ENCODE measurements at places on chromosomes 3 and 15.

- DNase-seq = no peak
Measured at GRCh38 chr15:43762824-43763223, 13.9 kb downstream of the ELL3 start.

DNA sequence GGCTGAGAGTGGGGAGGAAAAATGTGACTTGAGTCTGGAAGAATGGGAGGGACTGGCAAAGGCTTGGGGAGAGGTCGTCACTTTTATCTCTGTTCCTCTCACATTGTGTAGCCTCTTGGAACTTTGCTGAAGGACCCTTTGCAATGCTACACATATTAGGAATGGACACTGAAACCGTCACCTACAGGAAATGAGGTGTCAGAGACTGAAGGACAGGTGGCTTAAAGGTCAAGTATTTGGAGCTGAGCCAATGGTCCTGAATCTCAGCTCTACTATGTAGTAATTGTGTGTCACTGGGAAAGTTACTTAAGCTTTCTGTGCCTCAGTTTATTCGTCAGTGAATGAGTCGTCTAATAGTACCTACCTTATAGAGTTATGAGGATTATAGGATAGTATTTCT lies 14.7 kb downstream of the MCTP2 start:
- no peak for DNase-seq

DNA sequence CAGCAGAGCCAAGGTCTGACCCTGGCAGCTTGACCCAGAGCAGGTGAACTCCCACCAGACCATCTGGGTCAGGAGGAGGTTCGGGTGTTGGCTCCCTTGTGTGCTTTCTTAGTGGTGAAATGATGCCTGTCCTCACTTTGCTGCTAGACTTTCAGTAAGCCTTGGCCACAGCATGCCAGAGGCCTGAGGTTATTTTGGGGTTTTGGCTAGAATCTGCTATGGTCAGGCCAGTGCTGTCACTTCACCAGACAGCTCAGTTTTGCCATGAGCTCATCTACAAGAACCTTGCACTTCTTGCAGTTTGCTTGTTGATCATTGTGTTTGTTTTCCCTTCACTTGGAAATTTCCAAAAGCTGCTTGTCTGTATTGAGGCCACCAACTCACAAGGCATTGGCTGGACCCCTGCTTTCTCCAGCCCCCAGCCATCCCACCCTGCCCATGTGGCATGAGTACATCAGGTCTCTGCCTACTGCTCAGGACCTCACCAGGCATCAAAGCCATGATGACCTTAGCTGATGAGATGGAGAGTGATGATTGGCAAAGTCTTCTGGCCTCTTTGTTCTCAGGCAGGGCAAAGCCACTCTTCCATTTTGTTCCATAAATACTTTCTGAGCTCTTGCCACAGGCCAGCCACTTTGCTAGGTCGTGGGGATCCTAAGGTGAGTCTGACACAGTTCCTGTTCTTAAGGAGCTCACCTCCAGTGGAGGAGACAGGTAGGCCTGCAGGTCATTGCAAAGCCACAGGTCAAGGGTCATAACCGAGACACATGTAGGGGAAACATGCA lies 122.6 kb downstream of the ARNT2 start:
- no peak for DNase-seq

DNA sequence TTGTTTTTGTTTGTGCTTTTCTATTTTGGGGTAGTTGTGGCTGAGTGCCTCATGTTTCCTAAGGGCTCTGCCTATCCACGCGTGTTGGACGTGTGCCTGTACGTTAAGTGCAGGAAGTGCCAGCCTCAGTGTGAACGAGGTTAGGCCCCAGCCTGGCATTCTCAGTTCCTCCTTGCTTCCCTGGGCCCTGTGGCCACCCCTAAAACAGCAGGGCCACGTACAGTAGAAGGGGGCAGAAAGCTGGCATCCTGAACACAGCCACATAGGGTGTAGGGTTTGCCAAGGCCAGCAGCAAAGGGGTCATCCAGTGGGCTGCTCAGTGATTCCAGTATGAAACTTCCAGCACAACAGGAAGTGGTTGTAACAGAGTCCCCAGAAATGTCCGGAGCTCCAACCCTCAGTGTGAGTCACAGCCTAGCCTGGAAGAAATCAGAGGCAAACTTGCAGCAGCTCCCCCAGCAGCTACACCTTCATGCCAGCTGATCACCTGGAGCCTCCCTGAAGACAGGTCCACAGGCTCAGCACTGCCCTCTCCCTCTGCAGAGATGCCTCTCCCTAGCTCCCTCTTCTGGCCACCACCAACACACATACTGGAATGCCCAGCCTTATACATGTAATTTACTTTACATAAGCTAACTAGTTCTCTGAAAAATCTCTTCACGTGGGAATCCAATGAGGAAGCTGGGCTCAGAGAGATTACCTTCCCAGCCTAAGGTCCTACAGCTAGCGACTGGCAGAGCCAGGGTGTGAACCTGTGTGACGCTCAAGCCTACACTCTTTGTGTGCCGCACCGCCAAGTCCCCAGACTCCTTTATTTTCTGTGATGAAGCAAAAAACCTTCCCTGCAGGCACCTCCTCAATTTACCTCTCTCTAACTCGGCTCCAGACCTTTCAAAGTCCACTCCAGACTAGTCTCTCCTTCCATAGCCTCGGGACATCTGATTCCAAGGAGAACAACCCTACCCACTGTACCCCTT lies 26.6 kb downstream of the ILDR1 start:
- no peak for DNase-seq

- DNase-seq = no peak
Measured at GRCh38 chr15:65778269-65778668, 13.8 kb downstream of the DENND4A start.

DNA sequence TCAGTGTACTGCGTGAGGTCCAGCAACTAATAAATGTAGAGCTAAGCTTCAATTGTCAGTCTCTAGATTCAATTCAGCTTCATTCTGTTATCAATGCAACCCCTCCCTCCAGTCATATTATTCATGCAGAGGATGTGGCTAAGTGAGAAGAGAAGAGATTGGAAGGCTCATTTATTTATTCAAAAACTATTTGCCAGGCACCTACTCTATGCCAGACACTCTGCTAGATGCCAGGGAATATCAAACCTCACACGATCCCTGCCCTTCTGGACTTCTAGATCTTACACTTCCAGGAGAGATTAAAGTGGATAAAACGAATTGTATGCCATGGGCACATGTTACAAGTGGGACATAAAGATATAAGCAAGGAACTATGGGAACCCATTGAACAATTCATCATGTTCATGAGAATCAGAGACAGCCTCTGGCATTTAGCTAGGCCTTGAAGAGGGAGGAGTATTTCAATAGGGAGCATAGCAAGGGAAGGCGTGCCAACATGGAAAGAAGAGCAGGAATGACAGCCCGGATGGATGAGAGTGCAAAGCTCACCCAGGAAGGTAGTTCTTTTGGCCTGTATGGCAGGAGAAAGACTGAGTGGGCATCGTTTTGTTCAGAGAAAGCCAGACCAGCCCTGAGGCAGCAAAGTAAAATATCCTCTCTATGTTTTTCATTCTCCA lies 75.4 kb downstream of the FGF12 start:
- DNase-seq = no peak

DNA sequence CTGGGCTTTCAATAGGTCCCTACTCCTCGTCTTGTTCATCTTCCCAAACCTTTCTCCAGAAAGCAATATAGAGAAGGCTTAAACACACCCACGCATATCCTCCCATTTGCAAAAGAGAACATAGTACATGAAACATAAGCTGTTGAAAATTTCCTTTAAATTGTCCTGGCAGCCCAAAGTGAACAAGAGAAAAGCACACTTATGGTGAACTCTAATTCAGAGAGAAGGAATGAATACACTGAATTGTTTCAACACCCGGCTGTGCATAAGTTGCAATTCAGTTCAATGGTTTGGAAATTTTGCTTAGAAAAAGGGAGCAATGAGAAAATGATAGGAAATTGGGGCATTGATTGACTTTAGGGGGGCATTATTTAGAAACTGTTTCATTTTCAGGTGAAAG lies 202.6 kb downstream of the TIGIT start:
- no peak for DNase-seq

DNA sequence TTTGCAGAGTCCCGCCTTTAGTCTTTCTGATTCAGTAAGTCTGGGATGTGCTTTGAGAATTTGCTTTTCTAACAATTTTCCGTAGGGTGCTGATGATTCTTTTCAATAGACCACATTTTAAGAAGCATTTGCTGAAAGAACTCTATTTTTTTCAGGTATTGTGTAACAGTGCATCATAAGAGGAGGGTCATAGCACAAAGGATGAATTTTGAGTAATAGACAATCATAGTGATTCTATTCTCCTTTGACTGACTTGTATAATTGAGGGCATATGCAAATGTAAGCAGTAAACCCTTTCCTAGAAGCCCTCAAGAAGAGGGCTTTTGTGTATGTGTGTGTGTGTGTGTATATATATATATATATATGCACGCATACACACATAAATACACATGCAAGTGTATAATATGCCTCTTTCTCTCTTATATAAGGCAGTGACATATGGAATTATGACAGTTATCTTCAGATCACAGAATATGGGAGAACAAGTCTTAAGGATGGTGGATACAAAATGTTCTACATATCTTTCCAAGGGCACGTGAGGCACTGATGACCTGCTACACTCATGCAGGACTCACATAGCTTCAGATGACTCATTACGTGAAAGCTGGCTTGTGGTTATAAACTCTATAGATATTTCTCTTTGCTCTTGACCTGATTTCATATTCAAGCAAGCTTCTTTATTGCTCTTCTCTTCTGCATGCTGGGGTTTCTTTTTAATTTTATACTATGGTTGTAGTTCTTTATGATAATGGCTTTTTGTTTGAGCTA lies 6.5 kb upstream of the PLSCR1 start:
- no peak for DNase-seq

GRCh38 chr3:71369701-71370391 lies 213.7 kb downstream of the FOXP1 start:
- DNase-seq = no peak

DNA sequence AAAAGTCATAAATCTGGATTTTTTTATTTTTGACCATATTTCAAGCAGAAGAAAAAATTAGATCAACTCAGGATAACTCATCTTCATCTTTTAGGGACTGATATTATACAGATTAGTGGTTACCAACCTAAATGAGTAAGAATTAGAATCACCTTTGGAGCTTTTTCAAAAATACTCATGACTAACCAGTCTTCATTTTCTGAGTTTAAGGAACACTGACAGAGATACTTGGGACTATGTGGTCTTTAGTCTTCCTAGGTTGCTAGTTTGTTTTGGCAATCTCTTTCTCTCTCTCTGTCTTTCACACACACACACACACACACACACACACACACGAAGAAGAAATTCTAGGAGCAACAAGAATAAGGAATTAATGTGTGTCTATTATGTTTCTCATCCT lies 50.1 kb downstream of the TMOD3 start:
- DNase-seq = no peak

DNA sequence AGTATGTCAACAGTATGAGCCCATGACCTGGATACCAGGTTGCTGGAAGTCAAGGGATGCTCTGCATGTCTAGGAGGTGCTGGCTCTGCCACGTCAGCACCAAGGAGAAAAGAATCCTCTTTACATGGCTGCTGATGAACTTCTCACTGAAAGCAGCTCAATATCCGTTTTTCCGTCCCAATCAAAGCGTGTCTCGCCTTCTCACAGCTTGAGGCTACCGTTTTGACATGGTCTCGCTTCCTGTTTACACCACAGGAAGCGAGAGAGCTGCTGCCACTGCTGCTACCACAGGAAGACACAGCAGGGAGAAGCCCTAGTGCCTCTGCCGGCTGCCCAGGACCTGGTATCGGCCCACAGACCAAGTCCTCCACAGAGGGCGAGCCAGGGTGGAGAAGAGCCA lies 27.3 kb downstream of the STARD5 start:
- DNase-seq = no peak

DNA sequence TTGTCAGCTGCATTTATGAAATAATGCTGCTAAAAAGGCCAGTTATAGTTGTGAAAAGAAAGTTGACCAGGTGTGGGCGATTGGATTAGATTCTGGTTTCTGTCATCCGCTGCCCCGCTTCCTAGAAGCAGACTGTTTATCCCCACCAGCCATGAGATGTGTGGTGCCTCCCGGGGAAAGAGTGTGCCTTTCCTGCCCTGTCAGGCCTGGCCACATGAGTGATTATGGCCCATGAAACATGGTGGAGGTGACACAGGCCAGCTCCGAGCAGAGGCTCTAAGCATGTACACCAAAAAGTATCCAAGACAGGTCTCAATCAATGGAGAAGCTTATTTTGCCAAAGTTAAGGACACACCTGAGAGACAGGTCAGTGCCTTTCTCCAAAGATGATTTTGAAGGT lies 85.4 kb upstream of the ABHD2 start:
- no peak for DNase-seq

- DNase-seq = no peak
Measured at GRCh38 chr3:105791131-105791530, 77.7 kb downstream of the CBLB start.

DNA sequence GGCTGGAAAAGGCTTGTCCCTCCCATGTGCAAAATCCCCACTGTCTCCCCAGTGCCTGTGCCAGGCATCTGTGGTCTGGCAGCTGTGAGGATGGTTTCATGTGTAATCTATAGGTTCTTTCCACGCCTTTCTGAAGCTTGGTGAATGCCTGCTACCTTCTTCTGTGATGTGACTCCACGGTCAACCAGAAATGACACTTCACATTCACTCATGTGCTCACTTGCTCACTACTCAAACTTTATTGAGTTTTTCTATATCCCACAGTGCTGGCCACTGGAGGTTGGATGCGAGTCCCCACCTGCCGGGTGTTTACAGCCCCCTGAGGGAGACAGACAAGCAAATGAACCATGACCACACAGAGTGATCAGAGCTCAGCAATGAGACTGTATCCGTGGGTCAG lies 27.9 kb upstream of the TLE3 start:
- no peak for DNase-seq

GRCh38 chr3:123113889-123114450 lies 47.1 kb downstream of the PDIA5 start:
- DNase-seq = no peak

- DNase-seq = no peak
Measured at GRCh38 chr15:100596792-100597191, 5.2 kb downstream of the LINS1 start.

Measured in NCI-H1436 treated with DMSO at 0.1 percent for 48 hours (cell line).